ENCODE measurements at places on chromosomes 1 and 21. TPM values are rescaled to one million over a fixed set of nuclear protein-coding genes. Genes with fewer than 3 reads are reported as not detected.
A peak's percentile ranks its signal among the peaks of the same experiment; 100 is the strongest.

Gene AMPD2
- 64.2 TPM for total RNA-seq

Gene ARID4B
- 44.6 TPM for total RNA-seq

Gene SLC44A3
- total RNA-seq, result 3.3 TPM

GRCh38 chr1:38585971-38586370, 273.6 kb downstream of the RRAGC start:
- no peak for DNase-seq

GRCh38 chr1:78292361-78292760, 198.4 kb upstream of the PTGFR start:
- no peak for DNase-seq

DNA sequence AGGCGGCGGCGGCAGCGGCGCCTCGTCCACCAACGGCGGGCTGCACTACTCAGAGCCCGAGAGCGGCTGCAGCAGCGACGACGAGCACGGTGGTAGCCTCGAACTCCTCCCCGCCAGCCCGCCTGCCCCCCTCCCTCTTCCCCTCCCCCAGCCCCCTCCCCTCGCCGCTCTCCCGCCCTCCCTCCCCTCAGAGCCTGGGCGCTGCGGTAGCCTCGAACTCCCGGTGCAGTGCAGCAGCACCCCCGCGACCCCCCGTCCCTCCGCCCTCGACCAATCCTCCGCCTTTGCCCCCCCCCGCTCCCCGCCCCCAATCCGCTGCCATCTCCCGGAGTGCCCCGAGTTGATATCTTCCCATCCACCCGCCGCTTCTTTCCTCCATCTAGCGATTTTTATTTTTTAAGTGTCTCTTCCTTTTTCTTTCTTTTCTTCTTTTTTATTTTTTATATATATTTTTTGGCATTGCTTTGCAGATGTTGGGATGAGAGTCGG, 516 bp downstream of the RCOR3 start:
- DNase-seq, result peak; percentile 66

All from ovary (tissue), 10 donors.